ENCODE measurements at places on chromosomes 3 and 15.
A peak's percentile ranks its signal among the peaks of the same experiment; 100 is the strongest.

GRCh38 chr3:168054447-168054846 is 41.3 kb downstream of the GOLIM4 start:
- no peak for DNase-seq

DNA sequence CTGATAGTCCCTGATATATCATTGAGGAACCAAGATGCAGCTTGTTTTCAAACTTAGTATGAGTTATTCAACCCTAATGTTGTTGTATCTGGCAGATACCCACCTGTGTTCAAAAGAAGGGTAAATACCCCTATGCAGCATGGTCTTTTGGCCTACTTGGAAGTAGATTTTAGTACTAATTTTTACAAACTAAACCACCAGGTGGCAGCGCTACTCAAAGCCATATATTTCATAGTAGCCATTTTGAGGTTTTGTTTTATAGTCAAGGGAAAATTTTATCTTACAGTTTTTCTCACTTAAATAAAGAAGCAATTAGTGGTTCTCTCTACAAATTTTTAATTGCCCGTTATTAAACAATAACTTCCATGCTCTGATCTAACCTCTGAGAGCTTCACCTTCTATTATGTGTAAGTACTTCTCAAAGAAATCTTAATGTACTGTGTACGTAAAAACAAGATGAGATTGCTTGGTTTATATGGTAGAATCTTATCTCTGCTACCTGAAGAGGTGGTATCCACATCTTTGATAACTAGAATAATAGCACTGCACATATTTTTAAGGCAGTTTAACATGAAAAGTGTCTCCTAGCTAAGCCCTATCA is 31.5 kb upstream of the MLF1 start:
- peak; percentile 16 for DNase-seq

DNA sequence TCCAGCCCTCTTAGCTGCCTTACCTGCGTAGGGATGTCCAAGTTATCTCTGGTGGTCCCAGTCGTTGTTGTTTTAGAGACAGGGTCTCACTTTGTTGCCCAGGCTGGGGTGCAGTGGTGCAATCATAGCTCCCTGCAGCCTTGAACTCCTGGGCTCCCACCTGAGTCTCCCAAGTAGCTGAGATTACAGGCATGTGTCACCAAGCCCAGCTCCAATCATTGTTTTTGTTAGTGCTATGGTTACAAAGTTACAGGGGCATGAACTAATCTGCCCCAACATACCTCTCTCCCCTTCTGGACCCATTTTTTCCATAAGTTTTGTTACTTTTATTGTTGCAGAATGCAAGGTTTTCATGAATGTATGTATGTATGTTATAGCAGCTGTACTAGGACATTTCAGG is 54.7 kb downstream of the CTDSPL2 start:
- DNase-seq = no peak

DNA sequence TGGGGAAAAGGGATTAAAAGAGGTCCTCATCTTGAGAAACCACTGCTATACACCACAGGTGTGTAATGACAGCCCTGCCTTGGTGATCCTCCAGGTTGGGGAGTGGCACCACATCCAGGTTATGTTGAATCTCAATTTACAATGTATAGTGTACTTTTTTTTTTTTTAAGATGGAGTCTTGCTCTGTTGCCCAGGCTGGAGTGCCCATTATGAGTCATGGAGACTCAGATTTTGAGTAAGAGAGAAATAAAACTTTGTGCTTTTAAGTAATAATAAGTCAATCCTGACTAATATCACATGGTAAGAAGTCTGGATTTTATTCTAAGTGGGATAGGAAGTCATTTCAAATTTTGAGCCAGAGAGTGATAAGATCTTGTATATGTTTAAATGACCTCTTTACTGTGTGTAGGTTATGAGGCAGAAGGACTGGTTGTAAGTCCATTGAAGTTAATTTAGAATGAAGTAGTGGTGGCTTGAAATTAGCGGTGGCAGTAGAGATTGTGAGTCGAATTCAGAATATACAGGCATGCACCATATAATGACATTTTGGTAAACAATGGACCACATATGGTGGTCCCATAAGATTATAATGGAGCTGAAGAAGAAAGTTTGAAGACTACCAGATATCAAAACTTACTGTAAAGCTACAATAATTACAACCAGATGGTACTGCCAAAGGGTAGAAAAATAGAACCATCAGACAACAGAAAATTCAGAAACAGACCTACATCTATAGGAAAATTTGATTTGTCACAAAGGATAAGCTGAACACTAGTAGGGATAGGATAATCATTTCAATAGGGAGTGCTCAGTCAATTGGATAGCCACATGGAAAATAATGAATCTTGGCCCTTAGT is 20.7 kb downstream of the POPDC2 start:
- no peak for DNase-seq

GRCh38 chr3:39933986-39934693 is 124.7 kb downstream of the MYRIP start:
- no peak for DNase-seq

- no peak for DNase-seq
Measured at GRCh38 chr15:47188758-47189507, 528.4 kb upstream of the SEMA6D start.

- no peak for DNase-seq
Measured at GRCh38 chr3:7651274-7651673, 790.4 kb downstream of the GRM7 start.

GRCh38 chr15:71387810-71388209 is 272.5 kb downstream of the THSD4 start:
- DNase-seq = no peak

- DNase-seq = no peak
Measured at GRCh38 chr15:51132384-51133139, 37.9 kb upstream of the TNFAIP8L3 start.

DNA sequence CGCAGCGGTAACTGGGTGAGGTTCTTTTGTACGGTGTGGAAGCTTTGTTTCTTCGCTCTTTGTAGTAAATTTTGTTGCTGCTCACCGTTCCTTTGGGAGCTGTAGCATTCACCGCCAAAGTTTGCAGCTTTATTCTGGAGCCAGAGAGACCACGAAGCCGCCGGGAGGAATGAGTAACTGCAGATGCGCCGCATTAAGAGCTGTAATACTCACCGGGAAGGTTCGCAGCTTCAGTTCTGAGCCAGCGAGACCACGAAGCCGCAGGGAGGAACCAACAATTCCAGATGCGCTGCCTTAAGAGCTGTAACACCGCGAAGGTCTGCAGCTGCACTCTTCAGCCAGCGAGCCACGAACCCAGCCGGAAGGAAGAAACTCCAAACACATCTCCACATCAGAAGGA is 56.0 kb upstream of the DYNC1LI1 start:
- no peak for DNase-seq

GRCh38 chr15:59329570-59330350 is 42.9 kb downstream of the MYO1E start:
- DNase-seq = no peak

DNA sequence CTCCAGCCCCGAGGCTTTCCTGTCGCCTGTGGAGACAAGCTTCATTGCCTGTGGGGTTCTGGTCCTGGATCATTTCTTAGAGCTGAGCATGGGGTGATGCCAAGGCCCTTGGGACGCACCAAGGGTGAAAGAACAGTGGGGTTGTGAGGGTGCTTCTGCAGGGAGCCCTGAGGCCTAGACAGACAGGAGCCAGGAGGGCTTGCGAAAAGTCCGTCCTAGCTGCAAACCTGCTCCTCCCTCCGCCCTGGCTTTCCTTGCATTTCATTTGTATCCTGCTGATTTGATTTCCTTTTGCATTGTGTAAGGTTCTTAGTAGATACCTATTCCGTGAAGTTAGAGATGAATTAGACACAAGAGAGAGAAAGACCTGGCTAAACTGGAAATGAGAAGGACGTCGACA is 286.9 kb upstream of the C2CD4B start:
- DNase-seq = no peak

GRCh38 chr15:78000091-78000926 is 77.2 kb downstream of the TBC1D2B start:
- DNase-seq = peak; percentile 73

DNA sequence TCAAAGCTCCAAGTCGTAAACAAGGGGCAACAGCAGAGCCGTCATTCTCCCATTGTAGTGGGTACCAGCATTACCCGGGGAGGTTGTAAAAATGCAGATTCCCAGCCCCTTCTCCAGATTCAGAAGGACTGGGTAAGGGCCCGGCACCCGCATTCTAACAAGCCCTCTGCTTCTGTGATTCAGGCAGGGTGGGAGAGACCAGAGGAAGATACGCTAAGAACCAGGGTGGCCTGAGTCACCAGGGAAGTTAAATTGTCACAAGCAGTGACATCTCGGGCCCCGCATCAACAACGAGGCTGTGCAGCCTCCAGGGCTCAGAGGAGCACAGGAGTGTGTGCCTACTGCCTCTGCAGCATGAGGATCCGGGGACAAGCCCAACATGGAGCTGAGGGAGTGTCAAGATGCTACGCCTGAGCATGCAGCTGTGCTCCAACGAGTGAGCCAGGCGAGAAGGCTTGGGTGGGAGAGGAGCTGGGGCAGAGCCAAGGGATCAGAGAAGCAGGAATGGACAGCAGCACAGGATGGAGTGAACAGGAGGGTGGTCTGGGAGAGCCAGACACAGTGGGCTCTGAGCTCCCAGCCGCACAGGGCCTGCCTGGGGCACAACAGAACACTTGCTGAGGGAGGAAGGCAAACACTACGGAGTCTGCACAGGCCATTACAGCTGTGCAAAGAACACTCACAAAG is 68.5 kb downstream of the CPN2 start:
- DNase-seq = no peak

- no peak for DNase-seq
Measured at GRCh38 chr3:124407260-124407659, 323.0 kb upstream of the UMPS start.

GRCh38 chr3:50150863-50151686 is 4.0 kb upstream of the SEMA3F start:
- DNase-seq = no peak

DNA sequence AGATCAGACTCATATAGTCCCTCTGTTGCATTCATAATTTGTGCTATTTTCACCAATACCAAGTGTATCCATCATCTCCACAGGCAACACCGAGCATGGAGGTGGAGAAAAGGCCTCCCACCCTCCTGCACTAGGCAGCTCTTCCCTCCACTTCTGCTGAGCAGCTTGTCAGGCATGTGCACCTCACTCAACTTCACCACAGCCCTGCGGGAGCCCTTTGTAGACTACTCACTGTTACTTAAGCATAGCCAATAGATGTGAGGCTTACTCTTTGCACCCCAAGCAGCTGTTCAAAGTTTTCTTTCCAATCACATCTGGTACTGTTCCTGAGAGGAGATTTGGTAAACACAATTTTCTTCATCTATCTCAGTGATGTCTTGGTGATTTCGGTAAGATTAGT is 16.9 kb upstream of the GUCA1C start:
- no peak for DNase-seq

- DNase-seq = no peak
Measured at GRCh38 chr3:142656575-142656974, 60.4 kb downstream of the PLS1 start.

DNA sequence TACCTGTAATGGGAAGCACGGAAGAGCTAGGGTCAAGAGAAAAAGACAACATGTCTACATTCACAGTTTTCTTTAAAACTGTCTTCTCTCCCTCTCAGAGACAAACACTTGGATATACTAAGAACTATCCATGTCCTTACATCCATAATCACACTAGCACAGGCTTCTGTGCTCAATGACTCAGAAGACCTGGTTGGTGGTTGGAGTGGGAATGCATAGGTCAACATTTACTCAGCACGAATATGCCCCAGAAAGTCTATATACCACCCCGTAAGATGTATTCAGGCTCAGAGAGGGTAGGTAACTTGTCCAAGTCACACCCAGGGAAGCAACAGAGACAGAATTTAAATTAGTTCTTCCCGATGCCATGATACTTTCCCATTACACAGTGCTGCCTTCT is 891.1 kb downstream of the TUSC7 start:
- no peak for DNase-seq

DNA sequence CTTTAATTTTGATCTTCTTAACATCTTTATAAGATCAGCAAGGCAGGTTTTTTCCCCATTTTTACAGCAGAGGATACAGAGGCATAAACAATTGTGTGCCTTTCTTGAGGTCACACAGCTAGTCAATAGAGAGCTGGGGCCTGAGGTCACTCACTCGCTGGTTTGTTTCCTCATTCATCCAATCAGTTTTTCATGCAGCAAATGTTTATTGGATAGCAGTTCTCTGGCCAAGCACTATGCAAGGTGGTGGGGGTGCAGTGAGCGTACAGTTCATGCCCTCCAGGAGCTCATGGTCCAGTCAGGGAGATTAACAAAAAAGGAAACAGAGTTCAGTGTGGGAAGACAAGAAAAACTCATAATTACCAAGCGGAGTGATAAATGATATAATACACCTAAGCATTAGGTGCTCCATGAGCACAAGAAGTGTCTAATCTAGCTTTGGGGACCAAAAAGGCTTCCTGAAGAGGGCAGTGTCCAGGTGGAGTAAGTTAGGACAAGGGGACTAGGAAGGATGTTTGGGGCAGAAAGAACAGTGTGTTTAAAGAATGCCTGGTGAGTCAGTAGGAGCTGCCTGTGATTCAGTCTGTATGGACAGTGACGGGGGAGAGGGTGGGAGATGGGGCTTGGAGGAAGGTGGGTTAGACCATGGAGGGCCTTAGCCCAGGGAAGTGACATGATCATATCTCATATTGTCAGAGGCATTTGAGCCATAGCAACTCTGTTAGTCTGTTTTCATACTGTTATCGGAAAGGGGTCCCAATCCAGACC is 29.3 kb downstream of the MAP2K5 start:
- DNase-seq = no peak

GRCh38 chr15:88389120-88389519 is 78.1 kb downstream of the MRPL46 start:
- no peak for DNase-seq

DNA sequence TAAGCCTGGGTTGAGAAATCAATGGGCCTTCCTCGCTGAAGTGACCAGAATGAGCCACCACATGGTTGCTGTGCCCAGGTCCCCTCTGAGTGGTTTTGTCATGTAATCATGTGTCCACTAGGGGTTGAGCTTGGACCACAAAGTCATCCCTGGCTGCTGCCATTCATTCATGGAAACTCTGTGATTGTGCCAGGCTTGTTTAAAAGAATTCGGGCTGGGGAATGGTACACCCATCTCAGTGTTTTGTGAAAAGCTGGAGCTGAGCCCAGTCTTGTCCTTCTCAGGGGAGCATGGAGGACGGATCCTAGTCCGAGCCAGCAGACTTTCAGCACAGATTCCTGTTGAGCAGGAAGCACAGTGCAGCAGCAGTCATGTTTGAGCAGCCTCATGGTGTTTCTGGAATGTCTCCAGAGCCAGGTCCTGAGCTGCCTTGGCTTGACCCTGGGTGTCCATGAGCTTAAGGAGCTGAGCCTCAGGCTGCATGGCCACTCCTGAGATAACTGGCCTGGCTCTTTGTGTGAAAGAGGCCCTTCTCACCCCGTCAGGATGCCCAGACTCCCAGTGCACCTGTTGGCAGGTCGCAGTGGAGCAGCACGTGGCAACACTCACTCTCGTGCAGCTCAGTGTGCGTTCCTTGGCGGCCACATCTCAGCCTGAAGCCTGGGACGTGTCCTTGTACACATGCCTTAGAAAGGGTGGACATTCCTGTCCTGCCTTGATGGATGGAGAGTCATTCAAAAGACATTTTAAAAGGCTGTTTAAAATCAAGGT is 260.3 kb upstream of the TPM1 start:
- DNase-seq = no peak

GRCh38 chr3:55426486-55426885 is 60.6 kb downstream of the WNT5A start:
- DNase-seq = no peak

All from activated CD4-positive, alpha-beta T cell treated with anti-CD3 and anti-CD28 coated beads, Interleukin-2, amount 50 U/mL, for 4 hours (primary cell).